Pons (tissue), 1 donor: ENCODE measurements at places on chromosomes 5 and 9.

- no peak for DNase-seq
Observed at GRCh38 chr5:150394912-150395687, 17.6 kb downstream of the CD74 start.

GRCh38 chr9:135613946-135614805 is 25.2 kb downstream of the GLT6D1 start:
- DNase-seq: no peak

DNA sequence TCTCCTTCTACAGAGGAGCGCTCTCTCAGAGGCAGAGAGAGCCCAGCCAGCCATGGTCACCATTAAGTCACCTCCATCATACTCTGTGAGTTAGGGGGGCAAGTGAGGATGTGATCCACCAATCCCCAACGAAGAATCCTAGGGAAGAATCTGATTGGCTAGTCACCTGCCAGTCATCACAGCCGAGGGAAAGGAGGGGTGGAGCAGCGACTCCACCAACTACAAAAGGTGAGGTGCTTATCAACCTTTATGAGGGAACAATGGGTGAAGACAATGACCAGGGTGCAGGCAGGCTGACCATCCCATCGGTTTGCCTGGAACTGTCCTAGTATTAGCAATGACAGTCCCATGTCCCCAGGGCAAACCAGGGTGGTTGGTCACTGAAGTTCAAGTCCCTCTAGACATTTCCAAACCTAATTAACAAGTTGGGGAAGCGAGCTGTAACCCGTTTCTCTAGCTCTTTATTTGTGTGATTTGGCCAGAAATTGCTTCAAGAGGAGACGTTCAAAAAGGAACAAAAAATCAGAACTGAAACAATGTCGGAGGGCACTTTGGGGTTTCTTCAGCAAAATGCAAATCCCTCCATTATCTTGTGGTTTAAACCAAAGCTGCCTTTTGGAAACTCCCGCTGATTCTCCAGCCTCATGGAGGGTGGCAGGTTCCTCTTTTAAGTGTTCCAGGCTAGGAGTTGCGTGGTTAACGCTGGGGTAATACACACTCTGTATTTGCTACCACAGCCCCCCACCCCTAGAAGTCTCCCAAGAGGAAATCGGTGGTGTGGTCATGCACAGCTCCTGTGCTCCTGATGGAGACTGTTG is 18.8 kb upstream of the FCN1 start:
- DNase-seq: peak; percentile 43

- DNase-seq: no peak
Observed at GRCh38 chr5:109857405-109858031, 167.8 kb downstream of the MAN2A1 start.

DNA sequence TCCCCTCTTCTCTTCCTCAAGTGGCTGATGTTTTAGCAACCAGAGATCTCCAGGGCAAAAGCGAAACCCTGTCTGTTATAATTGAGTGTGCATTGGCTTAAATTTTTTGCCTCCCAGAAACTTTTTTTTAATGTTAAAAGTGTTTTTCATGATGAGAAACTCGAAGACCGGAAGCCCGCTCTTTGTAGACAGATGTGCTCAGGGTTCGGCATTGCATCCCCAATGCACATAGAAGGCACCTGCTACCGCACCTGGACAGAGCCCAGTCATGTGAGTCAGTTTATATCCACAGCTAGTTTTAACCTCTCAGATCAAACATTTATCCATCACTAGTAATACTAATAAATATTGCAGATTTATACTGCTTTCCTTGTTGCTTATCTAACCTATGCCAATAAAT is 19.5 kb upstream of the NADK2 start:
- DNase-seq: no peak

DNA sequence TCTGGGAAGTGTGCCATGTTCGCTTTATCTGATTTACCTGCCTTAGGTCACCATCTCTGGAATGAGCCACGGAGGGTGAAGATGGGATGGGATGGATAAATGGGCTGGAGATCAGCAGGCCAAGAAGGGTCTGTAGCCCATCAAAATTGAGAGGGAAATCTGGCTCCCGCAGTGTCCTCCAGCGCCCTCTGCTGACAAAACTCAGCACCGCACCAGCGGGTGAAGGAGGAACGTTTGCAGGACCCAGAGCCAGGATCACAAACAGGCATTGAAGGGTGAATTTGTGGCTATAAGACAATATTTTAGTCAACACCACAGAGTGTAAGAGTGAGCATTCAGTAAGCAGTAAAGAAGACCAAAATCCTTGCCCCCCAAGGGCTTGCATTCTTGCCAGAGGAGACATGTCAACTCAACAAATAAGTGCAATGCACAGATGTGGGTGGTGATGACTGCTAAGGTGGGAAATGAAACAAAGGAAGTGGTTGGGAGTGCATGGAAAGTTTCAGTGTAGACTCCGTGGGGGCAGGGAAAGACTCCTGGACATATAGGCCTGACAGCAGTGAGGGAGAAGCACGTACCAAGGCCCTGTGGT is 124.4 kb downstream of the TENT4A start:
- no peak for DNase-seq

GRCh38 chr5:176740131-176740701 is 70.1 kb upstream of the UNC5A start:
- no peak for DNase-seq

- DNase-seq: no peak
Observed at GRCh38 chr5:127820910-127821553, 117.8 kb downstream of the CCDC192 start.
